ENCODE measurements at places on chromosomes 3 and 15.

DNA sequence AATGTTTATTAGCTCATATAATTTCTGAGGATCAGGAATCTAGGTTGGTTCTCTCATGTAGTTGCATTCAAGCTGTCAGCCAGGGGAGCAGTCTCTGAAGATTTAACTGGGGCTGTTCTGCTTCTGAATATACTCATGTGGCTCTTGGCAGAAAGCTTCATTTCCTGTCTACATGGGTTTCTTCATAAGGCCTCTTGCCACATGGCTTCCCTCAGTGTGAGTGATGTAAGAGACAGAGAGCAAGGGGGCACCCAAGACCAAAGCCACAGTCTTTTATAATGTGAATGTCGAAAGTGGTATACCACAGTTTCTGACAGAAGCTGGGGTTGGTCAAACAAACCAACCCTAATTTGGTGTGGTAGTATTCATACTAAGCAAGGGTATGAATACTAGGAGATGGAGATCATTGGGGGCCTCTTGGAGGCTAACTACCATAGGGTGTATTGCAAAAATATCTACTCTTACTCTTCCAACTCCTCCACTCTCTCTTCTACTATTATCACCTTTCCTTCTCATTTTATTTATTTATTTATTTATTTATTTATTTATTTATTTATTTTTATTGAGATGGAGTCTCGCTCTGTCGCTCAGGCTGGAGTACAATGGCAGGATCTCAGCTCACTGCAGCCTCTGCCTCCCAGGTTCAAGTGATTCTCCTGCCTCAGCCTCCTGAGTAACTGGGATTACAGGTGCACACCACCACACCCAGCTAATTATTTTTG is 123.8 kb downstream of the B3GALNT1 start:
- DNase-seq = peak; percentile 0

GRCh38 chr3:4595710-4596113 is 102.6 kb downstream of the ITPR1 start:
- DNase-seq = no peak

DNA sequence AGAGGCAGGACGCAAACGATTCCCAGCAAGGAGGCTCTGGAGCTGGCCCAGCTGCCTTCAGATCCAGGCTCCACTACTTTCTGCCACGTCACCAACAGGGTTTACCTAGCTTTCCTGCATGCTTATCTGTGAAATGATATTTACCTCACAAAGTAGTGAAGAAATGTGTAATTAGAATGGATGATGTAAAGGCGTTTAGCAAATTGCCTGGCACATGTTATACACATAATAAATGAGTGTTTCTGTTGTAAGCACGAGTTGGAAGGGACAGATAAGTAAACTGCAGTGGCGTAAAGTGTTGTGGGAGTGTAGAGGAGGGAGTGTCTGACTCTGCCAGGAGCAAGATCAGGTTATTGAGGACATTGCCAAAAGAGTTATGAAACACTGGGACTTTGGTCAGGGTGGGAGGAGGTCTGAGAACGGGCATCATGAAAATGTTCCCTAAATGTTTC is 3.5 kb upstream of the CHAC1 start:
- no peak for DNase-seq

GRCh38 chr3:72660270-72661114 is 187.8 kb downstream of the SHQ1 start:
- DNase-seq = no peak

GRCh38 chr3:185976100-185976499 is 38.3 kb upstream of the TRA2B start:
- DNase-seq = no peak

GRCh38 chr3:16810593-16811367 is 74.0 kb upstream of the PLCL2 start:
- DNase-seq = no peak

DNA sequence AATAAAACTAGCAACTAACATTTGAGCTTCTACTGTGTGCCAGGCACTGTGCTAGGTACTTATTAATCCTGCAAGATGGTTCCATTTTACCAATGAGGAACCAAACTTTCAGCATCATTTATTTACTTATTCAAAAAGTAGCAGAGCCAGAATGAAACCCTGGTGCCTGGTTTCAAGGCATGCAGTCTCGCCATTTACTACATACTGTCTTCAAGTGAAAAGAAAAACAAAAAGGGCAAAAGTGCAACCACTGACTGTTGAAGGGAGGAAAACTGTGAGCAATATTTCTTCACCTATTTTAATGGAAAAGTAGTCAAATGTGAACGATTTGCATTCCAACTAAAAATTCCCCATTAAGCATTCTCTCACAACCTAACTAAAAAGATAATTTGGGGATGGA is 8.7 kb downstream of the DCUN1D1 start:
- DNase-seq = no peak

GRCh38 chr15:38129531-38130204 is 123.0 kb upstream of the SPRED1 start:
- DNase-seq = no peak

DNA sequence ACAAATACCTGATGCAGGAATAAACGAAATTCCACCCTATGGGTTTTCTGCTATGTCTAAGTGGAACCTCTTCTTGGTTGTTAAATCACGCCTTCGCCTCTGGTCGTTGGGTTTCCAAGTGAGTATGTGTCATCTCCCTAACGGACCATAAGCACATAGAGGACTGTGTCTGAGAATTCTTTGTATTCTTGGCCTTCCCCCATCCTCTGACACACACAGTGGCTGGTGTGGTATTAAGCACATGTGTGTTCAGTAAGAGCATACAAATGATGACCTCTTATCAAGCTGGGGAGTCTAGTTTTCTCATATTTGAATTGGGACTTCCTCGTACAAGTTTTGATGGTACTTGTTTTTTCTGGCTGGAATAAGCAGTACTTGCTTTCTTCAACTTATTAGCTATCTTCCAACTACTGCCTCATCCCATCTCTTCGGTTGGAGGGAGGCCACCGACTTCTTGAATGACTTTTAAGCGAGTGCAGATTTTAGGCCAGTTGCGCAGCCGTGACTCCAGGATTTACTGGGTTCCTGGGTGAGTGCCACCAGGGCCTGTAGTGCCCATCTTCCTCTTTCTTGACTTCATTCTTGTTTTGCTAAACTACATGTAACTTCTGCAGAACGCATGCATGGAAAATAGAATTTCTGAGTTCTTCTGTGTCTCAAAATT is 240.2 kb downstream of the ADAMTS17 start:
- no peak for DNase-seq

GRCh38 chr3:49004352-49005302 is 2.6 kb upstream of the WDR6 start:
- no peak for DNase-seq

- DNase-seq = no peak
These were observed 14.4 kb upstream of the CSPG4 start for GRCh38 chr15:75727031-75727531.

- DNase-seq = no peak
These were observed 23.5 kb upstream of the STIMATE start for GRCh38 chr3:52920841-52921240.

DNA sequence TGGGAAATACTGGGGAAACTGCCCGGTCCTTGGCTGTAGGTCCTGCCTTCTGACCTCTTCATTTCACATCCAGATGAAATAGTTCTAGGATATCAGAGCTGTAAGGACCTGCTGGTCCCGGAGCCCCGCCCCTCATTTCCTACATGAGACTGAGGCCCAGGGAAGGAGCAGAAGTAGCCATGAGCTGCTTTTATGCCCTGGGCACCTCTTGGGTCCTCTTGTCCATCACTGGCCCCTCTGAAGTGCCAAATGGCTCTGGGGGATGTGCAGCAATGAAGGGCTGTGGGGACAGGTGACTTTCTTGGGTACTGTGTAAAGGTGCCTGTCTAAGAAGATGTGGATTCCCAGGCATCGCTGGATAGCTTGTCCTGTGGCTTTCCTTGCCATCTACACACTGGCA is 40.3 kb upstream of the ESYT3 start:
- DNase-seq = no peak

DNA sequence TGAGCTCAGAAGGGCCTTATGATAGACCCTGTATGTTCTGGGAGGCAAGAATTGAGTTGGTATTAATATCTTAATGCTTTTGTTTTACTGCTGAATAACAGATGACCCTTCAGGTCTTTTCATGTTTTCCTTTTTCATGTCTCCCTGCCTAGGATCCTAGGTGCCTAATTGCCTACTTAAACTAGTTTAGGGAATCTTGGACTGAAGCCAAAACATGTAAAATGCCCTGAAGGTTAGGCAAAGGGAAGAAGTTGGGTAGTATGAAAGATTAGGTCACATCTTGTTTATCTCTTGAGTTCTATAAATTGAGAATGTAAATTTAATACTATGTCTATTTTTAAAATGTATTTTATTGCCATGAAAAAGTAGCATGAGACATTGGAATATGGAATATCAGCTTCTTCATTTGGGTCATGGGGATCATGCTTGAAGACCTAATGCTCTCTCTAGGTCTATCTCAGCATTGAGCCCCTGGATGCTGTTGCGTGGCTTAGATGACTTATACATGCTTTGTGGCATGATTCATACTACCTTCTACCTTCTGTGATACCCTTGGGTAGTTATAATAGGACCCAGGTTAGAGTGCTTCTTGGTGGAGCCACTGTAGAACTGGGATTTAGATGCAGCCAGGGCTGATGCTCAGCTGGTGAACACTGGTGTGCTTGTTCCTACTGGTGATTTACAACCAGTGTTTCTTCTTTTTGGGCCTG is 26.4 kb downstream of the RBM6 start:
- DNase-seq = no peak

GRCh38 chr3:87367736-87368135 is 91.4 kb upstream of the POU1F1 start:
- DNase-seq = no peak

DNA sequence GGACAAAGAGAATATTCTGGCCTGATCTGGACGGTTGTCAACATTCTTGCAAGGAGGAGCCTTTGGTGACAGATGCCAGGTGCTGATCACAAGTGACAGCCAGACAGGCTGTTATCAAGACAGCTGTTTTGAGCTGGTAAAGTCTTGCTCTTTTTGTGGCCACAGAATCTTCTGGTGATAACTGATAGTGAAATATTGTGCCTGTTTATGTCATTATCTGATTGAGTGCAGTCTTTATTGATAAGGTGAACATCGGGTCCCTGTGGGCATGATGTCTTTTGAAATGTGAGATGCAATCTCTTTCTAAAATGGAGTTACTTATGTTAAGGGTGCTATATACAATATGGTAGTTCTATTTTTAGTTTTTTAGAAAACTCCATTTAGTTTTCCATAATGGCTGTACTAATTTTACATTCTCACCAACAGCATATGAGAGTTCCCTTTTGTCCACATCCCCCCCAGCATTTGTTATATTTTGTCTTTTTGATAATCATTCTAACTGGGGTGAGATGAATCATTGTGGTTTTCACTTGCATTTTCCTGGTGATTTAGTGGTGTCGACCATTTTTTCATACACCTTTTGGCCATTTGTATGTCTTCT is 10.7 kb downstream of the CEP63 start:
- no peak for DNase-seq

DNA sequence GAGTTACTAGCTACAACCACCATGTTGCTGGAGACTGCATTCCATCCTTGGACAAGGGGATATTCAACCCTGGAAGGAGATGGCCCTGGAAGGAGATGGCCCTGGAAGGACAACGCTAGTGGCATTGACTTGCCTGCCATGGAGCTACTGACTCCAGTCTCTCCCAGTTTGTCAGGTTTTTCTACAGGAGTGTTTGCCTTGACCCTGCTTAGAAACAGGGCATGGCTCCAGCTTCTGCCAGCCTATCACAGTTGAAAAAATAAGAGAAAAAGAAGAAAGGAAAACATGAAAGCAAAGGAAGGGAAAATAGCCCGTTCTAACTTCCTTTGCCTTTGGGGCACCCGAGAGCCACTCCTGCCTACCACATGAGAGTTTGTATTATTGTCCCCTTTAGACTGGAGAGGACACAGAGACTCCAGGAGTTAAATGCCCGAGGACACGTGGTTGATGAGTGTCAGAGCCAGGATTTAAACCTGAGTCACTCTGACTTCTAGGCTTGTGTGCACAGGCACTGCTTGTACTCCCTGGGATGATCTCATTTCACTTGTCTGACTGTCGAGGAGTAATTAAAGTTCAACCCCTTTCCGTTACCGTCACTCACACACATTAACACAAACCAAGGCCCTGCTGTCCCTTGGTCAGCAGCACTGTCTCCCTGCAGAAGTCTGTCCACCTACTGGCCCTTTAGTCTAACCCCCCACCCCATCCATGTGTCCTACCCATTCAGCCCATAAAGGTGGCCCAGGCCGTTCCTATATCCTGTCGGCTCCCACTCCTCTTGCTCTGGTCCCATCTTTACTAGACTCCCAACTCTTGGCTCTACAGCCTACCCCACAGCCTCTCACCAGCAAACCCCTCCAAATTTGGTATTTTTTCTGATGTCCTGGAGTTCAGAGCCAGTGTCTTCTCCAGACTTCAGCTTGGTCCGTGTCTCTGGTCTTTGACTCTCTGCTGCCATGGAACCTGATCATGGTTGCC is 46.1 kb downstream of the C2CD4A start:
- DNase-seq = no peak

DNA sequence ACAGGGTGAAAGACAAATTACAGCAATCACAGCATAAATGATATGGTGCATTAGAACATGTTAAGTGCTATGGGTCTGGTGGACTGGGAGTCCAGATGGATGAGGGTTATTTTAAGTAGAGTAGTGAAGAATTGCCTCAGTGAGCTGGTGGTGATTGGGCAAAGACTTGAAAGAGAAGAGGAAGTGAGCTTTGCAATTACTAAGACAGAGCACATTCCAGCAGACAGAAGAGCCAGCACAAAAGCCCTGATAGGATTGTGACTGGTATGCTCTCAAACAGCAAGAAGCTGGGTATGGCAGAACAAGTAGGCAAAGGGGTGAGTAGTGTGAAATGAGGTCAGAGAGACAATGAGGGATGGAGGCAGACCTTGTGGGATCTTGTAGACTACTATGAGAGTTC is 2.1 kb upstream of the ACKR4 start:
- no peak for DNase-seq

- no peak for DNase-seq
These were observed 24.5 kb upstream of the SLCO2A1 start for GRCh38 chr3:134054231-134054630.

- no peak for DNase-seq
These were observed 10.3 kb downstream of the RASGRP1 start for GRCh38 chr15:38554354-38554753.

GRCh38 chr3:171974986-171975837 is 64.2 kb upstream of the FNDC3B start:
- no peak for DNase-seq

- no peak for DNase-seq
These were observed 31.5 kb downstream of the ROBO2 start for GRCh38 chr3:77071364-77071763.

DNA sequence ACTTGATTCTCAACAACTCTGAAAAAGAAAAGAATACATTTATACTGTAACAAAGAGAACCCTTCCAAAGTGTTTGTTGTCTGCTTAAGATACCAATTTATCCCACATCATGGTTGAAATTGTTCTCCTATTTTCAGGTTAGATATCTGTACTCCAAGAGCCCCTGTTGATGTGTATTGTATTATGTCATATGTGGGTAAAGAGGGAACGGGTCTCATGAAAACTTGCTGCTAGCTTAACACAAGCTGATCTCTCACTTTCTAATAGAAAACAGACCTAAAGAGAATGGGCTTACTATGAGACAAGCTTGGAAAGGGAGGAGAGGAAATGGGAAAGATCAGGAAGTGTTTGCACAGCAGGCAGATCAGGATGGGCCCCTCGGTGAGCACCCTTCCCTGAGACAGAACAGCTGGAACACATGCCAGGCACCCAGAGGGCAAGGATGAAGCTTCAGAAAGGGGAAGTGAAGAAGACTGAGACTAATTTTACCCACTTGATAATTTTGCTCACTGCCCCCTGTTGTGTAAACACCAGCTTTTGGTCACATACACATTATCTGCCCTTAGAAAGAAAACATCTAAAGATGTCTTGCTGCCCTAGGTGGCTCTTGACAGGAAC is 747.9 kb upstream of the CCDC54 start:
- no peak for DNase-seq

GRCh38 chr3:178841011-178841410 is 230.6 kb downstream of the ZMAT3 start:
- no peak for DNase-seq
